ENCODE measurements at places on chromosomes 5 and 9.

DNA sequence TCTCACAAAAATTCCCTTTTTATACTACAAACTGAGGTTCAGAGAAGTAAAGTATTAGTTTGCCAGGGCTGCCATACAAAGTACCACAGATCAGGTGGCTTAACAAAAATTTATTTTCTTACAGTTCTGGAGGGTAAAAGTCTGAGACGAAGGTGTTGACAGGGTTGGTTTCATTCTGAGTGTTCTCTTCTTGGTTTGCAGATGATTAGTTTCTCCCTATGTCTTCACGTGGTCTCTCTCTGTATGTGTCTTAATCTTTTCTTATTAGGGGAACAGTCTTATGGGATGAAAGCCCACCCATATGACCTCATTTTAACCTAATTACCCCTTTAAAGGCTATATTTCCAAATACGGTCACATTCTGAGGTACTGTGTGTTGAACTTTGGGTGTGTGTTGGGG, 274.2 kb downstream of the BRINP1 start:
- no peak for DNase-seq

GRCh38 chr5:94884311-94884710, 265.8 kb downstream of the SLF1 start:
- peak; percentile 5 for DNase-seq

- no peak for DNase-seq
Measured at GRCh38 chr9:86668488-86668887, 278.8 kb downstream of the GAS1 start.

DNA sequence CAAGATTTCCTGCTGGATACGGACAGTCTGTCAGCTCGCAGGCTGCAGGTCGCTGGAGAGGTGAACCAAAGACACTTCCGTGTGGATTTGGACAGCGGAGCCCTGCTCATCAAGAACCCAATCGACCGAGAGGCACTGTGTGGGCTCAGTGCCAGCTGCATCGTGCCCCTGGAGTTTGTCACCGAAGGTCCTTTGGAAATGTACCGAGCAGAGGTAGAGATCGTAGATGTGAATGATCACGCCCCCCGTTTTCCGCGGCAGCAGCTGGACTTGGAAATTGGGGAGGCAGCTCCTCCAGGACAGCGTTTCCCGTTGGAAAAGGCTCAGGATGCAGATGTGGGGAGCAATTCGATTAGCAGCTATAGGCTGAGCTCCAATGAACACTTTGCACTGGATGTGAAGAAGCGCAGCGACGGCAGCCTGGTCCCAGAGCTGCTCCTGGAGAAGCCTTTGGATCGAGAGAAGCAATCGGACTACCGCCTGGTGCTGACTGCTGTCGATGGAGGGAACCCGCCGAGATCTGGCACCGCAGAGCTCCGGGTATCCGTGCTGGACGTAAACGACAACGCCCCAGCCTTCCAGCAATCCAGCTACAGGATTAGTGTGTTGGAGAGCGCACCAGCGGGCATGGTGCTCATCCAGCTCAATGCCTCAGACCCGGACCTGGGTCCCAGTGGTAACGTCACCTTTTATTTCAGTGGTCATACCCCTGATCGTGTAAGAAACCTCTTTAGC, 658 bp downstream of the PCDHGC4 start:
- DNase-seq: no peak

GRCh38 chr9:107213561-107214028, 69.5 kb upstream of the RAD23B start:
- no peak for DNase-seq

DNA sequence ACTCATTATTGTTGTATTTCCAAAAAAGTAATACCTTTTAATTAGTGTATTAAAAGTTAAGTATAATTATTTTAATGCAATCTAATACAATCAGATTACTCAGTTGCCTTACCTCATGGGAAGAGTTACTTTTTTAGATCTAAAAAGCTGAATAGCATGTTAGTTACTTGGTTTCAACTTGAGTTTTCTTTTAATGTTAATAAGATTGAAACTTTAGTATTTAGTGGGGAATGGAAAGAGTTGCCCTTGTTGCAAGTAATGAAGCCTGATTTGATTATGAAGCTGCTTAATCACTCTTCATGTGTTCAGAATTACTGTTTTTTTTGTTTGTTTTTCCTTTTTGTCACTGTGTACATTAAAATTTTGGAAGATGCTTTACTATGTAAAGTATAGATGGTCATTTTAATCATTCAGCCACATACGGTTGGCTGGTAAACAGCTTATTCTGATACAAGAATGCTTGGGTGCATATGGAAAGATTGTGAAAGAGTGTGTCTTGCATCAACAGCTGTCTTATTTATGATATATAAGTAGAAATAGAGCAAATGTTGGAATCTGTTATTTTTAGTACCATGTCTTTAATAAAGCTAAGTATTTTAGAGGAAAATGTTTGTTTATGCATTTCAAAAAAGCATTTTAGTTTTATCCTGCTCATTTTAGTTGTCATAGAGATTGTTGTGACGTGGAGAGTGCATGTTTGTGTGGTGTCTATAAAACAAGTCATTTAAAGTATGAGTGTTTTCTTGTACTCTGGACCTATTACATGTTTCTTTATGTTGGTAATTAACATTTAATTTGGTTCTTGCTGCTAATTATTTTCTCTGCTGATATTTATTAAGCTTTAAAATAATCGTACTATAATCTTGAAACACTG, 36.4 kb downstream of the SREK1 start:
- no peak for DNase-seq

DNA sequence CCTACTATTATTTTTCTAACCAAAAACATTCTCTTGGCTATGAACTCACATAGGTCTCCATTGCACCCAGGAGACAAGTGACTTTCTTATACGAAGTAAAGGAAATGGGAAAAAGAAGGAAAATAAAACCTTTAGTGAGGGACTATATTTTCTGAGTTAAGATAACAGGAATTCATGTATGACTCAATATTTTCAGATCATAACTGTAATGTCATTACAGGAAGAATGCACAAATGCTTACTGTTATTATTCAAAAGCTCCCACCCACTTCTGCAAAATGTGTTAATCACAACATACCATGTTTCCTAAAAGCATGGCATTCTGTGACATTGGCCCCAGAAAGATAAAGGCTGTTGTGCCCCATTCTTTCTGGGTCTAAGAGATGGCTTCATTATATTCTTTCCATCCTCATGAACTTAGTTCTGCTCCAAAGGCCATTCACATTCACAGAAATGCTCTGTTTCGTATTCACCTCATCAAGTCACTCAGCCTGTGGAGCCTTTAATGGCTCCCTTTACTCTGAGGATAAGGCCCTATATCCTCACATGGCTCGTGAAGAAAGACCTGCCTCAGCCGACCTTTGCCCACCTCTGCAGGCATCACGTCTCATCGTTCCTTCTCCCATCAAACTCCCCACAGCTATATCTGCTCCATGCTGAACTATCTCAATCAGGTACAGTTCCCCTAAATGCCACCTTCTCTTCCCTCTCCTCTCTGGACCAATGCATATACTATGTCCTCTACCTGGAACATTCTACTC, 77.0 kb downstream of the ABCA1 start:
- DNase-seq: no peak

GRCh38 chr9:113475031-113475430, 11.5 kb downstream of the RGS3 start:
- no peak for DNase-seq

- DNase-seq: peak; percentile 39
Measured at GRCh38 chr9:18438300-18438925, 35.5 kb upstream of the ADAMTSL1 start.

GRCh38 chr5:172456076-172456722, 1.9 kb upstream of the SH3PXD2B start:
- no peak for DNase-seq

GRCh38 chr9:2809692-2810419, 34.0 kb downstream of the PUM3 start:
- no peak for DNase-seq

All from midbrain (tissue), 1 donor.